ENCODE measurements at places on chromosomes 13 and 19.

- DNase-seq: no peak
Observed at GRCh38 chr19:12675399-12675798, 6.3 kb downstream of the DHPS start.

DNA sequence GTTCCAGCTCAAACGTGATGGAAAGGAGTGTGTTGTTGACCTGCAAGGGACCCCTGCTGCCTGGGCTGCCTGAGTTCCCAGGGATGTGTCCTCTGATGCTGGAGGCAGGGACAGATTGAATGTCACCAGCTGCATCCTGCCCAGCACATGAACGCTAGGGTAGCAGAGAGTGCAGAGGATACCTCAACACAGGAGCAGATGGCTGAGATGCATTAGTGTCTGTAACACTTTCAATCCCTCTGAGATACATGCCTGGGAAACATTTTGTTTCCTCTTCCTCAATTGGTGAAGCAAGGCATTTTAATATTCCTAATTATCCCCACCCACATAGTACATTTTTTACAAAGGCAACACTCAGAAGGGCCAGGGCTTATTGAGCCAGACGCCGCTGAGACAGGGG is 106.4 kb upstream of the UBL3 start:
- DNase-seq: no peak

- no peak for DNase-seq
Observed at GRCh38 chr13:82947683-82948082, 934.6 kb downstream of the SLITRK1 start.

- DNase-seq: no peak
Observed at GRCh38 chr13:72868229-72868628, 86.3 kb downstream of the PIBF1 start.

DNA sequence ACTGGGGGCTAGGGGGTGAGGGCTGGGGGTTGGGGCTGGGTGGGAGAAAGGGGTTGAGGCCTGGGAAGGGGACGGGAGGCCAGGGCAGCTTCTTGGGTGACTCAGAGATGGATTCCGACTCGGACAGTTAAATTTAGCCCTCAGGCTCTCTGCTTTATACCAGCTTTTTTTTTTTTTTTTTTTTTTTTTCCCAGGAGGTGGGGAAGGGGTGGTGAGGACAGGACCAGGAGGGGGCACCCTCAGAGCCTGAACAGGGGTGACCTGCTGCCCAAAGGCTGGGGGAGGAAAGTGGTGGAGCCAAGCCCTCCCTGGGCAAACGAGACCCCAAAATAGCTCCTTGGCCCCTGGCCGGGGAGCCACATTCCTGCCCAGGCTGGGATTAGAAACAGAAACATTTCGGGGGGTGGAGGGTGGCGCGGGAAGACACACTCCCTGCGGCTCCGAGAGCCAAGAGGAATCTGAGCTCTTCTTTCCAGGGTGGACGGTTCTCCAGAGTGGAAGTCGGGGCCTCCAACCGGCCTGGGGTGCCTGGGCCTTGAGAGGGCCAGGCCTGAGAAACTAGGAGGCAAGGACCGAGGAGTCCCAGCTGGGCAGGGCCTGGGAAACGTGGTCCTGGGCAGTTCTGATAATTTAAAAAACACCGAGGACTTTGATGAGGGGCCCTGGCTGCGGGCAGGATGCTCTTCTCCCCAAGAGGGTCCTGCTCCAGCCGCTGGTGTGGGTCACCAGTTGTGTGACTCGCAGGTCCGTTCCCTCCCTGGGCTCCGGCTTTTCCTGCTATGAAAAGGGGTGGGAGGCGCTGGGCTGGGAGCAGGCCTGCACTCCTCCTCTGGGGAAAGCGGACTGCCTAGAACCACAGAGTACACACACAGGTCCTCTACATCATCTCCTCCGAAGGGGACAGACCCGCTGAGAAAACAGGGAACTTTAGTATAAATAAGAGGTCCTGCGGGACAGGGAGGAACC is 813 bp upstream of the DMPK start:
- peak; percentile 95 for DNase-seq

DNA sequence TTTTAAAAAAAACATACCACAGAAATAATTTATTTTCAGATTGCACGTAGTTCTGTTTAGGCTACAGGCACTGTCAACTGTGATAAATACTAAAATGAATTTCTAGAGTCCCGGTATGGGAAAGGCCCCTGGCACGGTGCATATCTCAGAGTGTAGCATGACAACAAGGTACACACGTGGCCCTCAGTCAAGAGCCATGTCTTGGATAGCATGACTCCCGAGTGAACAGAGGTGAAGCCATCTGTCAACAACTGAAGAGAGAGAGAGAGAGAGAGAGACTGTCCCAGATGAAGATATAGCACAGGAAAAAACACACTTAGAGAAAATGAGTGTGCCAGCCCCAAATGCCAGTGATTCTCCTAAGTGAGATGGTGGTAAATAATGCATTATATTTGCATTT is 297.5 kb downstream of the MYO16 start:
- DNase-seq: no peak
